ENCODE measurements at places on chromosomes 2 and 18.

GRCh38 chr2:32647180-32647651, 19.4 kb downstream of the TTC27 start:
- peak; percentile 90 for DNase-seq

DNA sequence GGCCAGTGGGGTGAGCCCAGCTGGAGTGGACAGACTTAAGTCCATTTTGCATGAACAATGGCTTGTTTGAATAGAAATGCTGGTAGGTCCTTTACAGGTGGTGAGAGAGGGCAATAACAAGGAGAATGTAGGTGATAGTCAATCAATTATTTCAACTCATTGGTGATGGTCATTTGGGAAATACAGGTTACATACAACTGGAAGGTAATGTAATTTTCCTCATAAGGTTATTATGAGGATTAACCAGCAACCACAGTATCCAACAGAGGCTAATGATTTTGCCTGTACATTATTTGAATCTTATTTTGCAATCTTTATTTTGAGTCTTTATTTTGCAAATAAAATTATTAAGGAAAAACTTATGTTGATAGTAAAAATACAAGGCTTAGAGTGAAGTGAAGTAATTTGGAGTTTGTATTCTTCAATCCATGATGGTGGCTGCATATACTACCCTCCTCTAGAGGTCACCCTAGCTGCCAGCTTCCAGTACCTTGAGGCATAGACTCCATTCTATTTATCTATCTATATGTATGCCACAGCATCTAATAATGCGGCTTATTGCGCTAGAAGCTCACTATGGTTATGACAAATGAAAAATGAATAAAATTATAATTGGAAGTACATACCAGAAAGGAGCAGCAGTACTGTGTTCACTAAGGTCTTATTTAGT, 20.5 kb upstream of the HNMT start:
- DNase-seq, result no peak

DNA sequence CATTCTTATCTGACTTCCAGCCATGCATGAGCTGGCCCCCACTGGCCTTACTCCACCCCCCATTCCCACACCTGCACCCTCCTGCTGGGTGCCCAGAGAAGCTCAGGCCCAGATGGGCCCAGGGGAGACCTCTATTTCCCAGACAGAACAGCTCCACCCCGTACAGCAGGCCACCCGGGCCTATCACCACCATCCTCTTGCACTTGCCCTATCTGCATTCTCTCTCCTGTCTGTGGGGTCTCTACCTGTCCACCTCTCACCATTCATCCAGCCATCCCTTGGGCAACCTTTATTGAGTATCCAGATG, 25.3 kb upstream of the TNS1 start:
- no peak for DNase-seq

DNA sequence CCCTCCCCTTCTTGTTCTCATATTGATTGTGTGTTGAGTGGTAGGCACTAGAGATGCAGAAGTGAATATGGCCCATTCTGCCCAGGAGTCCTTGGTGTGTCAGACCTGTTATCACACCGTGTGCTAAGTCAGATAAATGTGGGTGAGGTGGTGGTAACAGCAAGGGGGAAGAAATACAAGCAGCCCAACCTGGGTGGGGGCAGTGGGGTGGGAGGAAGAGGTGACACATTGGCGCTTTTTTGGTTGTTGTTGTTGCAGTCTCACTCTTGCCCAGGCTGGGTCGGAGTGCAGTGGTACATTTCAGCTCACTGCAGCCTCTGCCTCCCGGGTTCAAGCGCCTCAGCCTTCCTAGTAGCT, 12.8 kb downstream of the B3GNT2 start:
- no peak for DNase-seq

DNA sequence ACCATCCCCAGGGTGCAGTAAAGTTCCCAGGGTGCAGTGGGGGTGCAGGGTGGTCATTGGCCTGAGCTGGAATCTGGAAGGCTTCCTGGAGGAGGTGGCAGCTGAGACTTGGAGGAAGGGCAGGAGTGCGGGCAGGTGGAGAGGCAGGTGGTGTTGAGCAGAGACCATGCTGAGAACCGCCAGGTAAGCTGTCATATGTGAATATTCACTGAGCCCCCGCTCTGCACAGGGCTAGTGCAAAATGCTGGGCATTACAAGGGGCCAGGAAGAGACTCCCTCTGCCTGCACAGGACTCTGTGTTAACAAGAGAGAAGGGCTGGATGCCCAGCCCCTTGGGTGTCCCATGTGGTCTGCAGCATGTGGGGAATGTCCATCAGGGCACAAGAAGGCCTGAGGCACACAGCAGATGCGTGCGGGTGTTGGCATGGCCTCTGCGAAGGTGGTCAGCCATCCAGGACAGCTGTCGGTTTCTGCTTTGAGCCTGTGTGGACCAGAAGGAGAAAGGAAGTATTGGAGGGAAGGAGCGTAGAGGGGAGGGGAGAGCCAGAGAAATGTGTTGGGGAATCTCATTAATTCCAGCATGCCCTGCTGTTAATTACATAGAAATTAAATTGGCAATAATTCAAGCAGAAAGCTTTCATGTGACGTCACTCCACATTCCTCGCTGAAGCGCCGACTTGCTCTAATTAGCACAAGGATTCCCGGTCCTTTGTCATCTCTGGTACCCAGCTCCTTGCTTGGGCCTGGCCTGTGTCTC, 62.8 kb upstream of the OTOS start:
- peak; percentile 70 for DNase-seq

DNA sequence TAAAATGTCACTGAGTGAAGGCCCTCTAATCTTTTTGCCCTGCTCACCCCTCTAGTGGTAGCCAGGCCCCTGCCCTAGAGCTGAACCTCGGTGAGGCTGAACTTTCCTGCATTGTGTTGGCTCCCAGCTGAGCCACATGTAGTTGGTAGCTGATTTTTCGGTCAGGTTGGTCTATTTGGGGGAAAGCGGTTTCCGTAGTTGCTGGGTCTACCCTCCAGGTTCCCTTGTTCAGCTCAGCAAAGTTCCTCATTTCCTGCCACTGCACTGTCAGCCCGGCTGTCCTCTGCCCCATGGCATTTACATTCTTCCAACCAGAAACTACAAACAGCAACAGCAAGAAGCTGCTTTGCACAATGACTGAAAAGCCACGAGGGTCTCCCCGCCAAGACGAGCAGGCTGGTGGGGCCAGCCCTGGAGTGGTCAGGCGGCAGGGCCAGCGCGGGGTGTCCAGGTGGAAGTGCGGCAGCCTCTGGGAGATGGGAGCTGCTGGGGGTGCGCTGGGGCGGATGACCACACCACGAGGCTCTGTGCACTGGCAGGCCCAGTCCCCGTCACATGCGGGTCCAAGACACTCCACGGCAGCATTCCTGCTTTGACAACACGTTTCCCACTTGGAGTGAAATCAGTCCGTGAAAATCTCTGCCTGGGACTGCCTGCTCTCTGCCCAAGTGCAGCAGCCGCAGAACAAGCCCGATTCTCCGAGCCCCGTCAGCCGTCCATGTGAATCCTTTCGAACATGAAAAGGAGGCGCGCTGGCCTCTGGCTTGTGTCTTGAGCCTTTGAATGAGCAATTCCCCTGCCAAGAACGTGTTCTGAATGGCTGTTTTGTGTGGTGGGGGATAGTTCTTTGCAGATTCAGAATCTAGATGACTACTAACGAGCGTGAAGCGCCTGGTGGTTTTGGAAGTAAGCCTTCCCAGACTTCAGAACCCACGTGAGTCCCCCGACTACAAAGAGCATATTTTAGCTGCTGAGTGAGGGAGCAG, 159.4 kb downstream of the ASB1 start:
- DNase-seq, result peak; percentile 42

DNA sequence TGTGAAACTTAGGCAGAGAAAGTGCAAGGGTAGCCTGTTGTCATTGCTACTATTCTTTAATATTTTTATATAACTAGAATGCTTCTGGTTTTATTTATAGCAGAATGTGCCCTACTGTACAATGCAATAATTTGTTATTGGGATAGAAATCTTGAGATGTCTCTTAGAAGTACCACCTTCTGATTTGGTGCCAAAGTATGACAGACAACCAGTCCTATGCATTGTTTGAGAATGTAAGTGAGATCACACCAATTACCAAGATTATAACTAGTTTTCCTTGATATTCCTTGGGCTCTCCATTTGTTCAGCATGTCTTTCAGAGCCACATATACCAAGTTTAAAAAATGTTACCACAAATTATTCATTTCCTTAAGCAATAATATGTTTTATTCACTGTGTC, 399.7 kb downstream of the CPS1 start:
- no peak for DNase-seq

GRCh38 chr2:170932166-170932565, 3.1 kb downstream of the GORASP2 start:
- DNase-seq, result no peak

GRCh38 chr2:137975280-137976271, 11.3 kb downstream of the HNMT start:
- no peak for DNase-seq

DNA sequence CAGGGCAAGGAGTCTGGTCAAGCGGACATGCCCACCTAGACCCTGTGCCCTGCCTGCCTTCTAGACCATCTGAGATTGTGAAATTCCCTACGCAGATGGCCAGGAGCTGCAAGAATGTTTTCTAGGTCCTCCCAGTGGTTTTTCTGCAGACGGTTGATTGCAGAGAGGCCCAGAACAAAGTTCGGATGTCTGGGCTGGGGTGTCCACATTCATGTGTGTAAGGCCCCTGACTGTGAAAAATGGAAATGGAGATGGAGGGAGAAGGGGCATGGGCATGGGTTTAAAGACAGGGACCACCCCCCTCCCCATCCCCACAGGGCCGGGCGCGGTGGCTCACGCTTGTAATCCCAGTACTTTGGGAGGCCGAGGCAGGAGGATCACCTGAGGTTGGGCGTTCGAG, 11.8 kb downstream of the ARHGAP25 start:
- DNase-seq, result no peak

DNA sequence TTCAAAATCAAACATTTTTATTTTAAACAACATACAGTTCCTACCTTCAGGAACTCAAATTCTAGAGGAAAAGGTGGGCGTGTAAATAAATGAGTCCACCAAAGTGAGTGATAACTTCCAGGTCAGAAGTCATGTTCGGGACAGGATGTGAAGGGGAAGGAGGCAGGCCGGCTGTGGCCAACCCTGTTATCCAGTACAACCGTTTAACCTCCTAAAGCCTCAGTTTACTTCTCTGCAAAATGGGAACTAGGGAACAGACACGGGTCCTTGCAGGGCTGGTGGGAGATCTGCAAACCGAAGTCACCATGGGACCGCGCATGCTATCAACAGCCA, 373 bp downstream of the EIPR1 start:
- no peak for DNase-seq

GRCh38 chr2:237471438-237472186, 15.4 kb upstream of the MLPH start:
- DNase-seq, result no peak
